ENCODE measurements at places on chromosomes 16 and 17. TPM values are rescaled to one million over a fixed set of nuclear protein-coding genes. Genes with fewer than 3 reads are reported as not detected.

MAF gene
- total RNA-seq: 23.0 TPM

CHST5 gene
- total RNA-seq: not detected

SEPTIN1 gene
- 0.32 TPM for total RNA-seq

CSH2 gene
- total RNA-seq: not detected

KRT12 gene
- total RNA-seq: not detected
